PC-9 (cell line): ENCODE measurements at places on chromosomes 1 and 21.
A peak's percentile ranks its signal among the peaks of the same experiment; 100 is the strongest.

- DNase-seq: peak; percentile 45
Observed at GRCh38 chr1:96370757-96371156, 350.8 kb upstream of the PTBP2 start.

DNA sequence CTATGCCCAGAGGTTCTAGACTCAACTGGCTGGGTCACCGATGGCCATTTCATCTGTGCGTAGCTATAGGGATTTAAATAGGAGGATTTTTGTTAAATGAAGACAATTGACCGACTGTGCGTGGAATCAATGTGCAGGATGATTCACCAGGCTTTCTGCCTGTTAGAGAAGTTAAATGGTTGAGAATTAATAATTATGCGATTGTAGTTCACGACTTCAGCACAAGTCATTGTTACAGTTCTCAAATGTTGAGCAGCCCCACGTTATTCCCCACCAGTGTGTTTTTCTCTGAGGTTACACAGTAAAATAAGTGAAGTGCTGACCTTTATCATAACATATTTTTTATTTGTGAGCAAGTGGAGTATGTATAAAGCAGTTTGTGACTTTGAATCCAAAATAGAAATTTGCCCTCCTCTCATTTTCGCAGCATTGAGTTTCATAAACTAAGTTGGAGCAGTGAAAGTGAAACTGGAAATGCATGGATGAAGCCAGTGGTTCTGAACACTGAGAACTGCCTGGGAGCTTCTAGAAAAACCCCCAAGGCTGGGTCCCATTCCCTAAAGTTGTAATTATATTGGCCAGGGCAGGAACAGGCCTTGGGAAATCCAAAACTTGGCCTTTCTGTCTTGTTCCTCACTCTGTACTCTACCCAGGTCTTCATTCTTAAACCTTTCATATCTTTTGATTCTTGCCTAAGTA is 102.6 kb downstream of the GALNT2 start:
- no peak for DNase-seq

- no peak for DNase-seq
Observed at GRCh38 chr1:152970495-152970894, at the start of gene SPRR4. Gene SPRR4, plus strand, starts transcription at chr1:152970648. Its CDS starts 1,243 bp downstream, at chr1:152971891.

- DNase-seq: peak; percentile 46
Observed at GRCh38 chr1:115356356-115356755, 18.3 kb upstream of the NGF start.

GRCh38 chr1:62144238-62144831 is 50.3 kb upstream of the L1TD1 start:
- DNase-seq: no peak

- peak; percentile 54 for DNase-seq
Observed at GRCh38 chr21:14955936-14956520, 108.8 kb downstream of the NRIP1 start.

- DNase-seq: no peak
Observed at GRCh38 chr1:193320270-193320669, 133.9 kb upstream of the B3GALT2 start.

- DNase-seq: no peak
Observed at GRCh38 chr1:80731241-80731894, 1069.4 kb upstream of the ADGRL2 start.

DNA sequence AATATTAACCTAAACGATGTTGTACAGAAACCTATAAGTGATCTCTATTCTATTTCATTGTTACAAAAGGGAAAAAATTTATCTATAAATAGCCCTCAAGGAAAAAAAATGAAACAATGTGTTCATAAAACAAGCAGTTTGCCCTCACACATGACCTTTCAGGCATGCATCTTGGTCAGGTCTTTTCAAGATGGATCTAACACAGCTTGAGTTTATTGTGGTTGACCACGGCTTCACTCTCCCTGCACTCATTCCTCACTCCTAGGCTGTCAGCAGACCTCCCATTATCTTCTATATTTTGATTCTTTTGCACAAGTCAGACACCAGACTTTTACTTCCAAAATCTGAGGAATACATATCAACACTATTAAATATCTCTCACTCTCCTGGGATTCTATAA is 544.3 kb downstream of the KCNT2 start:
- DNase-seq: no peak

- no peak for DNase-seq
Observed at GRCh38 chr1:109497449-109498160, 3.7 kb downstream of the CYB561D1 start.

DNA sequence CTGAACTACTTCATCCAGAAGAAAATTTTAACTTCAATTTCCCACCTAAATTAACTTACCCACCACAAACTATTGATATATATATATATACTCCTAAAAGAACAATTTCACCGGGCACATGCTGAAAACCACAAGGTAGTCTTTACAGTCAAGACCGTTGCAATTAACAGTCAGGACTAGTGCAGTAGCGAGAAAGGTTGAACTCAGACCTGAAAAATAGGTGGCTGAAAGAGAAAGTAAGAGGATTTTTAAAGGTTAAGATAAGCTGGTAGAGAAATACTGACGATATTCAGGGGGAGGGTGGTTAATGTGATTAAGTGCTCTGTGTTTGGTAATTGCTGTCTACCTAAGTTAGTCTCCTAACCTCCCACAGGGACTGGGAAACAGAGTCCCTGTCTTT is 1153.5 kb upstream of the TMPRSS15 start:
- no peak for DNase-seq

DNA sequence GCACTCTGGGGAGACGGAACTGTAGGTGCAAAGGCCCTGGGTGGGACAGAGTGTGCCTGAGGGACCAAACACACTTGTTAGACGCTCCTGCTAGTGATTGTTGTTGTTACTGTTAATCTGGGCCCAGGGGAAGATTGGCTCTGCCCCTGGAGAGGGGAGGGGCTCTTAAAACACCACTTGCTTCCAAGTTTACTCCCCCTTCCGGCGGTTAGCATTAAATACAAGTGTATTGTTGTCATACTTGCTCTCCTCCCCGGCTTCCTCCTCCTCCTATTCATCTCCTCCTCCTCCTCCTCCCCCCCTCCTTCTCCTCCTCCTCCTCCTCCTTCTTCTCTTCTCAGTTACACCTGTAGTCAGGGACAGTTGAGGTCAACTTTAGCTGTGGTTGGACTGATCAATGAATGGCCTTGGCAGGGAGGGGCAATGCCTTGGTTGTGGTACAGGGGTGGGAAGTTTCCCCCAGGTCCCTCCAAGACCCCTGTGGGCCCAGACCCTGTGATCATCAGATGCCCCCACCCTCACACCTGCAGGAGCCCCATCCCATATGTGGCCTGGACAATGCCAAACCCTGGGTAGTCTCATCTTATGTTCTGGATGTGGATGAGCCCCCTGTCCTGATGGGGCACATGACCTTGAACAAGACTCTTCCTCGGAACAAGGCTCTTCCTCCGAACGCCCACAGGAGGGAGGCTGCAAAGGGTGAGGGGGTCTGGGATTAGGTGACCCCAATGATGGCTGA is 217.3 kb downstream of the PTPRU start:
- DNase-seq: peak; percentile 49
